ENCODE measurements at places on chromosomes 16 and 17.

GRCh38 chr17:74190807-74191406 lies 12.6 kb upstream of the RPL38 start:
- no peak for DNase-seq

DNA sequence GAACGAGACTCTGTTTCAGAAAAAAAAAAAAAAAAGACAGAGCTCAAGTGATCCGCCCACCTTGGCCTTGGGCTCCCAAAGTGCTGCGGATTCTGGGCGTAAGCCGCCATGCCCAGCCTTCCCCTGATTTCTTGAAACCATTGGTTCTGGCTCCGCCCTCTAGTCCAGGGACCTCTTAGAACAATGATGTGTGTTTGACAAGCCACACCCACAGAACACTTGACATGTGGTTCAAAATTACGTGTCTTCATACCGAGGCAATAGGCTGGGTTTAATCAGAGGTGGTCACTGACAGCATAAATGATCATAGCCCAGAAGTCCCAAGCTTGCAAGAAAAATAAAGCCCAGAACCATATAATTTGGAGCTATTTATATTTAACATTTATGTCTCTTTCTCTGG lies 23.0 kb downstream of the KNOP1 start:
- DNase-seq, result no peak

DNA sequence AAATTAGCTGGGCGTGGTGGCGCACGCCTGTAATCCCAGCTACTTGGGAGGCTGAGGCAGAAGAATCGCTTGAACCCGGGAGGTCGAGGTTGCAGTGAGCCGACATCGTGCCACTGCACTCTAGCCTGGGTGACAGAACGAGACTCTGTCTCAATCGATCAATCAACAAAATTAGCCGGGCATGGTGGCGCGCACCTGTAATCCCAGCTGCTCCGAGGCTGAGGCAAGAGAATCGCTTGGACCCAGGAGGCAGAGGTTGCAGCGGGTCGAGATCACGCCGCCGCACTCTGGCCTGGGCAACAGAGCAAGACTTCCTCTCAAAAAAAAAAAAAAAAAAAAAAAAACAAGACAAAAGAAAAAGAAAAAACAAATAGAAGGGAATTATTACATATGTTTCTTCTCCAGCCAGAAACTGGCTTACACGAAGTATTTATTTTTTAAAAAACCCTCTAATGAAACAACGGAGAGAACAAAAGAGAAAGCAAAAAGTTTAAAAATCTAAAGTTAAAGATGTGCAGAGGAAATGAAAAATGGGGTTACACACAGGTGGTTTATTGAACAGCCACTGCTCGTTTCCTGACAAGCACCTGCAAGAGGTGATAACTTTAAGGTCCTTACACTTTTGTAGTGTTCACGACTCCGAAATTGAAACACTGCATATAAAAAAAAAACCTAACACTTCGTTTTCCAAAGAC lies 1.4 kb downstream of the SYNRG start:
- no peak for DNase-seq

- no peak for DNase-seq
Observed at GRCh38 chr17:76124582-76125390, 16.3 kb downstream of the FOXJ1 start.

DNA sequence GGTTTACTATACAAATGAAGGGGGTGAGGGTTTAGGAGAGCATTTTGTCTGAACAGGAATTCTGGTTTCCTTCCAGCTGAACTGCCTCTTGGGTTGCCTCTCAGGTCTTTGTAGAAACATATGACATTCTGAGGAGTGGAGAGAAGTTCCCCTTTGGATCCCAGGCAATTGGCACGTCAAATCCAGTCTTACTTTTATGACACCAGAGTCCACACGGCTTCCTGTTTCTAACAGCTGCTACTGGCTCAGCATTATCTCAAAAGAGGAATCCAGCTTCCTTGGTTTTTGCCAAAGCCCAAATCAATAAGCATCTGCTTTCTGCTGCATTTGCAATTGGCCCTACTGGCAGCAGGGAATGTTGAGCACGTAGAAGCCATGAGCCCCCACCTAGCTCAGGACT lies 97.6 kb upstream of the FAM20A start:
- DNase-seq, result no peak

DNA sequence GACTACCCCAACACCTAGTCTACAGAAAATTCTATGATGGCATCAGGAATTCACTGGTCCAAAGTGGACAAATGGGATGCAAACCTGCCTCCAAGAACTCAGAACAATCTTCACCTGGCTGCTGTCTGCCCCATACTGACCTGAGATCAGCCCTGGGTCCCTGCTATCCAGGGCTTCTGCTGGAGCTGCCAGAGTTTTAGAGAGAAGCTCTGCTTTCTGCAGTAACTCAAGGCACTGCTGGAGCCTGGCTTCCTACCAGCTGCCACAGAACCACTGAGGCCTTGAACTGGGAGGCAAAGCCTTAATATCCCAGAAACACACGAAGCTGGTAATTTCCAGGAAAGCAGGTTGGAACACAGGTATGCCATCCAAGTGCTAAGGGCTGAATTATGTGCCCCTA lies 7.5 kb downstream of the TMEM170A start:
- no peak for DNase-seq

DNA sequence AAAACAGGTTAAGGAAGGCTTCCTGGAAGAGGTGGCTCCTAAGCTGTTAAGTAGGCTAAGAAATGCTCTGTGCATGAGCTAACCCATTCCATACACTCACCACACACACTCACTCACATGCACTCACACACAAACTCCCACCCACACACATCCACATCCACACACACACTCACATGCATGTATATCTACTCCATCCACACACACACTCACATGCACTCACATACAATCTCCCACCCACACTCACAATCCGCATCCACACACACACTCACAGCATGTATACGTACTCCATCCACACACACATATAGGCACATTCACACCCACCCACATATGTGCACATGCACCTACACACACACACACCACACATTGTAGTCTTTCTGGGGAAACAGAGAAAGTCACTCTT lies 89.3 kb upstream of the HNF1B start:
- DNase-seq, result no peak

- DNase-seq, result no peak
Observed at GRCh38 chr17:31926100-31926729, 10.6 kb upstream of the SUZ12 start.

- DNase-seq, result no peak
Observed at GRCh38 chr16:1642148-1642547, 30.0 kb downstream of the CRAMP1 start.

DNA sequence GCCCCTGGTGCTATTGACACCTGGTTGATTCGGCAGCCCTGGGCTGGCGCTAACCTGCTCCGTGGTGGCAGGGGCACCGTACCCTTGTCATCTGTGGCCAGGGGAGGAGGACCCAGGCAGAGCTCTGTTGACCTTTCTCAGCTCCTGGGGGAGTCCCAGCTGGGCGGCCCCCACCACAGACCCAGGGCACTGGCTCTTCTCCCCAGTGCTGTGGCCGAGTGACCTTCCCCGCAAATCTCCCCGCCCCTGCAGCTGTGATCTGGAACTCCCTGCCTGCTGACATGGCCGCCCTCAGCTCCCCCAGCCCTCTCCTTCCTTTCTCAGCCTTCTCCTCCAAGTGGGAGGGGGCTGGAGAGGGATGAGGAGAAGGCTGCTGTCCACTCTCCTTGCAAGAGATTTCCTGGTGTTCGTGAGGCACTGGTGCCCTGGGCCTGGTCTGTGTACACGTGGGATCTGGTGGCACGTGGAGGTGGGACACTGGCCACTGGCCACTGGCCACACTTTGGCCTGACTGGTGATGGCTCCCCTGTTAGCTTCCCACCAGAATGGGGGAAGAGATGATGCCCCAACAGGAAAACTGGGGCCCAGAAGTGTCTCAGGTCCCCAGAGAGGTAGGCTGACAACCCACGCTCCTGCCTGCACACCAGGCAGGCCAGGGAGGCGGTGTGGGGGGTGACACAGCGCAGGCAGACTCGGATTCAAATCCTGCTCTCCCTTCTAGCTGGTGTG lies 8.2 kb downstream of the FMNL1 start:
- peak; percentile 30 for DNase-seq

DNA sequence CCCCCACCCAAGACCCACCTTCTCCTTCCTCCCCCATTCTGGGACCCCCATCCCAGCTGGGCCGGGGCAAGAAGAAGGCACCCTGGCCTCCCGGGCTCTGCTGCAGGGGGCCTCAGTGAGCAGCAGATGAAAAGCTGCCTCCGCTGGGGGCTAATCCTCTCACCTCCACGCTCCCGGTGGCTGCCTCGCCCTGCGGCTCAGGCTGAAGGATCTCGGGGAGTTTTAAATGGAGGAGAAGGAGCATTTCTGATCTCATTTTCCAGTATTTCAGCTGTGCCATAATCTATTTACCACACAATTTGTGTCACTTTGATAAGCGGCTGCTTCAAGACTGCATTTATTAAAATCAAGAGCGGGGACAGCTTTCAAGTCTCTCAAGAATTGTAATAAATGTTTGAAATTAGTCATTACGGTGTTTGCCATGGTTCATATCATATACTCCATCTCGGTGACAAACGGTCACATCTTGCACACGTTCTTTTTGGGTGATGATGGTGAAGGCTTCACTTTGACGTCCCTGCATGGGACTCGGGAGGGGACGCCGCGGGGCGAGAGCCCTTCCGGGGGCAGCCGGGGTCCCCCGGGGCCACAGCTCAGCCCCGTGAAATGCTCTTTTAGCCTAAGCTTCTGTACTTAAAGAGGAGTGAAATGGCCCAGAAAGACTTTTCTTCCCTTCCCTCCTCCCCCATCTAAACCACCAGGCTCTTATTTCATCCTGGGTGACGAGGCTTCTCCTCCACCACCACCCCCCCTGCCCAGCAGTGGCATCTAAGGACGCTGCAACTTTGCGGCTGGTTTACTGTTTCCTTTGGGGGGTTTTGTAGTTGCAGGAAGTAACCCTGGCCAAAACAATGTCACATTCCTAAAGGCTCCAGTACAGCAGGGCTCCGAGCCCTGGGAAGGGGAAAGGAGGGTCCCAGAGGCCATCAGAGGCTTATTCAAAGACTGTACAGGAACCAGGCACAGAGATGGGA lies 313.1 kb upstream of the TNRC6C start:
- peak; percentile 34 for DNase-seq

- DNase-seq, result no peak
Observed at GRCh38 chr17:16465861-16466338, 26.1 kb downstream of the LRRC75A start.

Data from activated CD4-positive, alpha-beta T cell treated with anti-CD3 and anti-CD28 coated beads for 4 hours (primary cell).